Stimulated activated naive CD8-positive, alpha-beta T cell treated with anti-CD3 and anti-CD28 coated beads, Interleukin-15, amount 100 ng/mL, for 72 hours (primary cell): ENCODE measurements at places on chromosomes 16 and 17.
A peak's percentile ranks its signal among the peaks of the same experiment; 100 is the strongest.

- DNase-seq = no peak
These were observed 241.1 kb downstream of the SOX9 start for GRCh38 chr17:72361892-72362291.

DNA sequence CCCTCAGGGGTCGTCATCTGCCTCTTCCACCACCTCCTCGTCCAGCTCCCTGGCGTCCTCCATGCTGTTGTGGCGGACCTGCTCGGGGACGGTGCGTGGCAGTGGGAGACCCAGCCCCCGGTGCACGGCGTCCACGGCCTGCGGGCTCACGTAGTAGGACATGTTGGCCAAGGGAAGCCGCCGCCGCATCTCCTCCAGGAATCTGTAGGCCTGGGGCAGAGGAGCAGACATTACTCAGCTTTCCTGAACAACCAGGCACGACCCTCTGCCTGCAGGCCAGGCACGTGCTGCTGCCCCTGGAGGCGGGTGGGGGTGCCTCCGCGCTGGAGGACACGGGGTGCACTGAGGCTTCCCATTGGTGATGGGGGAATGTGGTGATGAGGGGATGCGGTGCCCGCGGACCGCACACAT lies 17.8 kb downstream of the TELO2 start:
- DNase-seq = no peak

DNA sequence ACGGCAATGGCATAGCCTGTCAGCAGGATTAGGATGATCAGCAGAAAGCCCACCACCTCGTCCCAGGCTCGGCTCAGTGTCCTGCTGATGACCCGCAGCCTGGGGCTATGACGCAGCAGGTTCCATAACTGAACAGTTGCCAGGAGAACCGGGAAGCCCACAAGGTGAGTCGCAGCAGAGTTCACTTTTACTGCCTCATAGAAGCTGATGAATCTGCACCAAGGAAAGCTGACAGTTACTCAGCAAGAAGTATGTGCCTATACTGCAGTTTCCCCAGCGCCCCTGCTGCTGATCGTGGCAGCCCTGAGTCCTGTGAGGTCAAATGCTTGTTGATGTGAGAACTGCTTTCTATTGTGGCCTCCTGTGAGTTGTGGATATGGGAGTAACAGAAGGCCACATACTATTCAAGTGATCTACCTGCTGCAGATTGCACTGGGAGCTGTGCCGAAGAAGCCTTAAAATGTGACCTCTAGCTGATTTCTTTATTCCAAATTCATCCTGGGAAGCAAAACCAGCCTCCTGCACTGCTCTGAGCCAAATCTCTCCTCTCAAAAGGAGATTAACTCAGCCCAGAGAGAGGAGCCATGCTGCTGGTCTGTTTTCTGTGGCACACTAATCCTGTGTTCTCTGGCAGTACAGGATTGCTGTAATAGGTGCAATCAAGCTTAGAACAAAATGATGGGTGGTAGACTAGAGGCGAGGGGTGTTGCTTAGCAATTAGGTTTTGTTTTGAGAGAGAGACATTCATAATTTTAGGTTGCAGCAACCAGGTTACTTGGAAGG lies 38.8 kb downstream of the IST1 start:
- DNase-seq = no peak

DNA sequence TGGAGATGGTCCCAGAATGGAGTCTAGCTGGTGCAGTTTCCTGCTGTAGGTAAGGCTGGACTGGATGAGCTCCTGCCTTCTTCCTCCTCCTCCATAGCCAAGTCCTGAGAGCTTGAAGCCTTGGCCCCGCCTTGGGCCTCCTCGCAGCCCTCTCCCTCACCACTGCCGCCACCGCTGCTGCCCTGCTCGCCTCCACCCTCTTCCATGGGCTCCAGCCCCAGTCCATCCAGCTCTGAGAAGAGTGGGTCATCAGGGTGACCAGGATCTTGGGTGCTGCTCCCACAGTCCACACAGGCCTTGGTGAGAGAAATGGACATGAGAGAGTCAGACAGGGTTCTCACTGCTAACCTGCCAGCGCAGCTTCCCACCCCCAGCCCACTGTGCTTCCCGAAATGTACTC lies 11.2 kb downstream of the PER1 start:
- DNase-seq = no peak

DNA sequence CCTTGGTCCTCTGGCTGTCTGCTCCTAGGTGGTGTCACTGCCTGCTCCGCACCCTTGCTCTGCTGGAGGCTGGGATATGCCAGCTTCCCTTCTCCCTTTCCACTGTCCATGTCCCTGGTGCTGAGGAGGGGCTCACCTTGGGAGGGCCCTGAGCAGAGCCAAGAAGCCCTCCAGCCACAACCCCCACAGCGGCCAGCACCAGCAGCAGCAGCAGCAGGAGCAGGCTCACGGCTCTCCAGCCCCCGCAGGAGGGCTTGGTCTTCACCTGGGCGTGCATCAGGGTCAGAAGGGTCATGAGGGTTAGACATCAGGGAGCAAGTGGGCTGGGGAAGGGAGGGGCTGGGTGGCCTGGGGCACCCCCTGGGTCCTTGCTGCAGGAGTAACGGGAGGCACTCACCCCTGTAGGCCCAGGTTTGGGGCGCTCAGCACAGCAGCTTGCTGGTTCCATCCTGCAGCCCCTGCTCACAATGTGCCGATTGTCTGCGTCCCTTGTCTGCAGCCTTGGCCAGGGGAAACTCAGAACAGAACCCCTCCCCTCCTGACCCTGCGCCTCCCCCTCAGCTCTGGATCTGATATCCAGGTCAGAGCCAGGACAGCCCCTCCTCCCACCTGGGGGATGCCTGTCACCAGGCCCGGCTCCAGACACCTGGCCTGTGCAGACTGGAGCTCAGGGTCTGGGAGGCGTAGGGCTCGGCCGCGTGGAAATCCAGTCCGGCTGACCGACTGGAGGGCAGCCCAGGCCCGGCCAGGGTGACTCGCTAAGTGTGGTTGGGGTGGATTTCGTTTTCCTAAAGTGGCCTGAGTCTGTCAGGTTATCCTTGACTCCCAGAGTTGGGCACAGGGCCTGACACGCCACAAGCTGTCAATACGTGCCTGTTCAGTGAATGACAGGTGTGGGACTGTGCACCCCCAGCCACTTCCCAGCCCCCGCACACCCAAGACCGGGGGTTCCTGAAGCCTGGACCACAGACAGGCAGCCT lies at the start of gene BRICD5:
Gene BRICD5 (minus strand): TSS at position 478 of the 980 bp plus-strand sequence. CDS start 30 bp downstream, at position 448.
- no peak for DNase-seq

DNA sequence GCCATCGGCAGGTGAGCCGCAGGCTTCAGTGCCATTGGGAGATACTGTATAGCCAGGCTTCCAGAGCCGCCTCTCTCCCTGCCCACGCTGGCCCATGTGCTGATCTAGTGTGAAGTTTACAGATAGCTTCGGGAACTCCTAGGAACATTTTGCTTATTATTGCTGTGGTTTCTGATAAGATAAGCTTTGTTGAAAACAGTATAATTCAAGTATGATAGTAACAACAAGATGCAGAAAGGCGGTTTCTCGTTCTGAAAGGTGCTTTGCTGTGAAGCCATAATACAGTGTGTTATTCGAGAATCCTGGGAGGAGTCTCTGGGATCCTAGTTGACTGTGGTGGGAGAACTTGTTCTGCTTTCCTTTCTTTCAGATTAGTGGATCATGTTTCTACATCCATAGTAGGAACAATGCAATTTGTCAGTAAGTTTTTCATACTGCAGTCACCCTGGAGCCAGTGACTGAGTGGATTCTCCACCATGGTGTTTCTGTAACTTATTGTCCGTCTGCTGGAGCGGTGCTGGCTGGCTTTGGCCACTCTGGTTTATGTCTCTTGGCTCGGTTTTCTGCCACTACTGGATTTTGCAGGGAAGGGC lies 31.5 kb downstream of the RAB11FIP3 start:
- DNase-seq = no peak

DNA sequence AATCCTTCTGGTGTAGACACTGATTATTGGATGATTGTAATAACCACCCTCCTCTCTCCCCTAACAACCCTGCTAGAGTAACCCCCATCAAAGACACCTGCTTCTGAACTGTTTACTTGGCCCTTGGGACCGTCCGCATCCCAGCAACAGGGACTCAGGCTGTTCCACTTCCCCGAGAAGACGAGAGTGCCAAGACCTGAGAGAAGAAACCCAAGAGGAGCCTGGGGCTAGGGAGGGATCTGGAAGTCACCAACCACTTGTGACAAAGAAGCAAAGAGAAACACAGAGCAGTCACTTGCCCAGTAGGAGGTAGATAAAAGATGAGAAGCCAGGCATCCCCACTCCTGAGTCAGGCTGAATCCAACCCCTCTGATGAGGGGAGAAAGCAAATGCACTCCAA lies 84.3 kb downstream of the CDH11 start:
- no peak for DNase-seq

GRCh38 chr16:84663433-84664101 lies 15.3 kb downstream of the KLHL36 start:
- DNase-seq = no peak

DNA sequence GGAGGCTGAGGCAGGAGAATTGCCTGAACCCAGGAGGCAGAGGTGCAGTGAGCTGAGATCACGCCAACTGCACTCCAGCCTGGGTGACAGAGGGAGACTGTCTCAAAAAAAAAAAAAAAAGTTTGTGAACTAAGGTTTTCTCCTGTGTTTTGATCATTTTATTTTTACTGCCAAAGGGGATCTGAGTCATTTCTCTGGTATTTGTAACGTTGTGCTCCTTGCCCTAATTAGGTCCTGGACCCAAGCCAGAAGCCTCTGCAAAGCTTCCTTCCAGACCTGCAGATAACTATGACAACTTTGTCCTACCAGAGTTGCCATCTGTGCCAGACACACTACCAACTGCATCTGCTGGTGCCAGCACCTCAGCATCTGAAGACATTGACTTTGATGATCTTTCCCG lies 32.1 kb downstream of the IST1 start:
- no peak for DNase-seq

- DNase-seq = no peak
These were observed 60.7 kb upstream of the ADCY9 start for GRCh38 chr16:4176906-4177417.

- peak; percentile 7 for DNase-seq
These were observed 1.5 kb downstream of the IRX5 start for GRCh38 chr16:54932021-54932660.

GRCh38 chr17:43979011-43979410 lies 25.3 kb upstream of the PYY start:
- no peak for DNase-seq

GRCh38 chr17:17822189-17822588 lies 14.6 kb downstream of the SREBF1 start:
- DNase-seq = no peak

GRCh38 chr16:23423496-23424049 lies 29.4 kb downstream of the COG7 start:
- DNase-seq = no peak

- DNase-seq = peak; percentile 67
These were observed 3.7 kb downstream of the ADAD2 start for GRCh38 chr16:84194470-84195200.

DNA sequence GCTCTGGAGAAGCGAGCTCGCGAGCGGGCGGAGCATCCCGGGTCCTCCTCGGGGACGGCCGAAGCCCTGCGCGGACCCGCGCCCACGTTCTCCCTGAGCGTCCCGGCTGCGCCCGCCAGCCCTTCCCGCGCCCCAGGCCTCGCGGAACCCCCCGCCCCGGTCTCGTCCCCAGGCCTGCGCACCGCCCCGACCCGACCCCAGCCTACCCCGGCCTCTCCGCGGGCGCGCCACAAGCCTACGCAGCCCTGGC lies 159 bp downstream of the USP36 start:
- DNase-seq = no peak

DNA sequence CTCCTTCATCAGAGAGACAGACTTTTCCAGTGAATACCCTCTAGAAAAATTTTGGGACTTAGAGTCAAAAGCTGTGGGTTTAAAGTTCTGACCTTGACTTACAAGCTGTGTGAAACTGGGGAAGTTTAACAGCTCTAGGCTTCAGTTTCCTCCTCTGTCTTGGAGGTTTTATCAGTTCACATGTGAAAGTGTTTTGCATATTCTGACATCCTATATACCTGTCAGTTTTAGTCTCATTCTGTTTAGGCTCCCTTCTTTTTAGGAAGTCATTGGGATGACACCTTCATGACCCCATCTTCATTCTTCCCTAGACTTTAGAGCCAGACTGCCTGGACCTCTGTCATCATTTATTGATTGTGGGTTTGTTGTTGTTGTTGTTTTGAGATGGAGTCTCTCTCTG lies 44.4 kb downstream of the YPEL2 start:
- no peak for DNase-seq

DNA sequence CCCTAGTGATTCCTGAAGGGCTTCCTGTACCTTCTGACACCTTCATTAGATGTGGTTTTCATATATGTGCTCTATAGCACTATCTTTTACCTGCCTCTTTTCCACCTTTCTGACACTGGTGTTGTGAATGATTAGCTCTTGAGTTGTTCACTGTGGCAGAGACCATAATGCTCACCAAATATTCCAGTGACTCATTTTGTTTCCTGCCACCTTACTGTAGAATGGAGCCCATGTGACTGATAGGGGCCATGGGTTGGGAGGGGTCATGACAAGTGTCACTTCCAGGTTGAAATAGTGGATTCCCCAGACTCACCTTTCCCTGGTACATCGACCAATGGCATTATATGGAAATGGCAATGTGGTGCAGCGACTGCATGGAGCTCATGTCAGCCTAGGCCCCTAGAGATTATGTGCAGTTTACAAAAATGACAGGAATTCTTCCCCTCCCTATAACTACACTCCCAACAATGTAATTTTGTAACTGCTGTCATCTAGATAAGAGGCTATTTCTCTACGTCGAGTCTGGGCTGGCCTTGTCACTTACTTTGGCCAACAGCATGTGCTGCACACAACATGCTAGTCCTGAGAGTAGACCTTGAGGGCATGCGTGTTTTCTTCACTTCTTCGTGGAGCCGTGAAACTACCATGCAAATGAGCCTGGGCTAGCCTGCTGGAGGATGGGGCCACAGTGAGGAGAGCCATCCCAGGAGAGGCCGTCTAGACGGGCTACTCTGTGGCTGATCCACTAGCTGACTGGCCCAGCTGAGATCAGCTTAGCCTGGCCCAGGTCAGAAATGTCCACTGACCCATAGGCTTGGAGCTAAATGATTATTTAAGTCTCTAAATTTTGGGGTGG lies 409.5 kb downstream of the CA10 start:
- DNase-seq = no peak

DNA sequence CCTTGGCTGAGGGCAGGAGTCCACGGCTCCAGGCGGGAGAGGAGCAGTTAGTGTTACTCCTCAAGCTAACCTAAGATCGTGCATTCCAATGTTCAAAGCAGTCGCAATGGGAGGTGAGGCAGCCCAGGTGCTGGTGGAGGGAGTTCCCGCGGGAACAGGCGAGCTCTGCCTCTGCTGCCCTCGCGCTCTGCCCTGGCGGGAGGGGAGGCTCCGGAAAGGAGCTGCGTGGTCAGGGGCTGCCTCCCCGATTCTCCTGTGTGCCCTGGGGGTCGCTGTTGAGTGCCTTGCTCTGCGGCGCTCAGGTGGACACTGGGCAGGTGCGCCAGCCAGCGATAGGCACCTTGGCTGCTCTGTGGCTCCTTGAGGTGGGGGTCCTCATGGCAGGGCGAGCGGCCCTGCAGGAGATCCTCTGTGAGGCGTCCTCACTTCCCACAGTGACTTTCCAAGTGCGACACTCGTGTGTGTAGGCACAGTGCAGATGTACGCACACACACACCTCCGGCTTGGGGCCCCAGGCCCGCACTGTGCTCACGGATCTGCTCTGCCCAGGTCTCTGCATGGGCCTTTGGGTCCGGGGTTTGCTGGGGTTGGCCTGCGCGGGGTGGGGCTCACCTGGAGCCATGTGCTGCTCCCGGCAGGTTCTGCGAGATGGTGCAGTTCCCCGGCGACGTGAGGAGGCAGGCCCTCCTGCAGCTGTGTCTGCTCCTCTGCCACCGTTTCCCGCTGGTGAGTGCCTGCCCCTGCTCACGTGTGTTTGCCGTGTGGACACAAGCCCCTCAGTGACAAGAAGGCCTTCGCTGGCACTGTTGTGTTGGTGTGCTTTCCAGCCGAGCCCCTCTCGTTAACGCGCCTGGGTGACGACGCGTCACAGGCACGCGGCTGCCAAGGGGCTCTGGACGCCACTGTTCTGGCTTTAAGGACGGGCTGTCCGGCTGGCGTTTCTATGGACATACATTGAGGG lies 97.9 kb upstream of the ZNF750 start:
- DNase-seq = no peak
